CD8-positive, alpha-beta memory T cell (primary cell): ENCODE measurements at places on chromosomes 11 and 22.

DNA sequence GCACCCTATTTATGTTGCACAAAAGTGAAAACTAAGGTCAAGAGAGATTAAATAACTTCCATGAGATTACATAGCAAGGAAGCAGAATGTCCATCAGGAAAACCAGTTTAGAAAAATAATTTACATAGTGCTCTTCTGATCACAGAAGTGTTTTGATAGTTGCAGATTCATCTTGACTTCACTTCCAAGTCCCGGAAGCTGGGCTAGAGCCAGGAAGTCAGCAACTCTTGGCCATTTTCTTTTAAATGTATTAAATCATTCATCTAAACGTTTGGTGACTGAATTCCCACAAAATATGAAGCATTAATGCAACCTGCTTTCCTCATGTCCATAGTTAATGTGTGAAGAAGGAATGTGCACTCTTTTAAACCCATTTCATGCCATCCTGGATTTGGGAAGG, 29.7 kb downstream of the APLP2 start:
- no peak for DNase-seq
- H3K4me3 ChIP-seq: no peak overlapping the region
- no peaks in the 10 kb centered on the region for H3K27me3 ChIP-seq
- no peaks in the 10 kb centered on the region for H3K4me1 ChIP-seq
- H3K36me3 ChIP-seq: no peaks in the 10 kb centered on the region

DNA sequence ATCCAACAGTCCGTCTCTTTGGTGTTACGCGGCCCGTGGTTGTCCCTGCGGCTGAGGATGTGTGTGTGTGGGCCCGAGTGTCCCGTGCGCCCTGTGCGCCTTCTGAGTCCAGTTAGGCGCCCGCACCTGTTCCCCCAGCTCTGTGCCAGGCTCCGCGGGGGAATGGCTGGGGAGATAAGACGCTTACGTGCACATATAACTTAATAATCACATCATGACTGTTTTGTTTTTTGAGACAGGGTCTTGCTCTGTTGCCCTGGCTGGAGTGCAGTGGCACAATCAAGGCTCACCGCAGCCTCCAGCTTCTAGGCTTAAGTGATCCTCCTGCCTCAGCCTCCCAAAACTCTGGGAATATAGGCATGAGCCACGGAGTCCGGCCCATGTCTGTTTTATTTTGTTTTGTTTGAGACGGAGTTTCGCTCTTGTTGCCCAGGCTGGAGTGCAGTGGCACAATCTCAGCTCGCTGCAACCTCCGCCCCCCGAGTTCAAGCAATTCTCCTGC, 817 bp downstream of the ARL2 start:
- H3K4me3 ChIP-seq: peak overlapping the region; percentile 99
- H3K36me3 ChIP-seq: no peaks in the 10 kb centered on the region

DNA sequence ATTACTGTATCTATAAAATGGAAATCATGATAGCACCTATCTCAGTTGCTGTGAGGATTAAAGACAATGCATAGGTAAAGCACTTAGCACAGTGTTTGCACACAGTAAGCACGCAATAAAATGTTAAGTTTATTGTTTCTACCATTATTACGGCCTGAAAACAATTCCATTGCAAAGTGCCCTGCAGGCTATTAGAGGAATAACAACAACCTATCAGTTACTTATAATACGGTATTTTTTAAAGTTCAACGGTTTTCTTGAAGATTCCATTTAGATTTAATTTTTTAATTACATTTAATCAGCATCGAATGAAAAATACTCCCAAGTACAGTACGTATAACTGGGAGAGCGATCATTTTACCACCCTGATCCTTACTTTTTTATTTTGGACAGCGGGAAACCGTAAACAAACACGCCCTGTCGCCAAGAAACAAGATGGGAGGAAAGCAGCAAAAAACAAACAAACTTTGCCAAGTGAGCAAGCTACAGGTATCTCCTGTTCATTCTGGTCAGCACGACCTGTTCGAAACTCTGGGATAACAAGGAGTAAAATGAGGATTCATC, 893 bp downstream of the SLC36A4 start:
- H3K4me3 ChIP-seq: peak overlapping the region; percentile 67
- no peaks in the 10 kb centered on the region for H3K4me1 ChIP-seq
- H3K36me3 ChIP-seq: no peaks in the 10 kb centered on the region

DNA sequence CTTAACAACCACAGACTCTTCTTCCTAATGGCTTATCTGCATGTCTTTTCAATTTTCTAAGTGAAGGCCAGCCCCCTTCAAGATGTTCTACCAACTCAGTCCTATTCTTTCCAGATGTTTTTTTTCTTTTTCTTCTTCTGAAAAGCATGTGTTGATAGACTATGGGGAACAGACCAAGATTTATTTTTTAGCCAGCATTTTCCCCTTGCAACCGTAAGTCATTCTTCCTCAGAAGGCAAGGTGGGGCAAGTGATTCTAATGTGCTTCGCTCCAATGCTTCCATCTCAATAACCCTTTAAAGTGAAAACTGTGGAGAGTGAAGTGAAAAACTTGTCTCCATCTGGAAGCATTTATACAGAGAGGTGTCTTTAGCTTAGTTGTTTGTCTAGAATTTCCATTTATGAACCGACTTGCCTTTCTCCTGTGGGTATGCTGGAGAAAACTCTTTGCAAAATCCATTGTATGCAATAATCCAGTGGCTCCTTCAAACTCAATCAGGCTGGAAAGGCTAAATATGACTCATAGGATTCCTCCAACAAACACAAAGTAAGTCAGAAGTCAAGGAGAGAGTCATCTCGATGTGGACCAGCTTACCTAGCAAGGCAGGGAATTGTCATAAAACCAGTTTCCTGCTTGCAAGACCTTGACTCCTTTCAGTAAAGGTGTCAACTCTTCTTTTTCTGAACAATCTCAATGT, 83.7 kb downstream of the MAML2 start:
- peak overlapping the region; percentile 11 for H3K4me3 ChIP-seq
- no peaks in the 10 kb centered on the region for H3K36me3 ChIP-seq
- DNase-seq: no peak
- no peaks in the 10 kb centered on the region for H3K27me3 ChIP-seq
- peak overlapping the region; percentile 21 for H3K27ac ChIP-seq

DNA sequence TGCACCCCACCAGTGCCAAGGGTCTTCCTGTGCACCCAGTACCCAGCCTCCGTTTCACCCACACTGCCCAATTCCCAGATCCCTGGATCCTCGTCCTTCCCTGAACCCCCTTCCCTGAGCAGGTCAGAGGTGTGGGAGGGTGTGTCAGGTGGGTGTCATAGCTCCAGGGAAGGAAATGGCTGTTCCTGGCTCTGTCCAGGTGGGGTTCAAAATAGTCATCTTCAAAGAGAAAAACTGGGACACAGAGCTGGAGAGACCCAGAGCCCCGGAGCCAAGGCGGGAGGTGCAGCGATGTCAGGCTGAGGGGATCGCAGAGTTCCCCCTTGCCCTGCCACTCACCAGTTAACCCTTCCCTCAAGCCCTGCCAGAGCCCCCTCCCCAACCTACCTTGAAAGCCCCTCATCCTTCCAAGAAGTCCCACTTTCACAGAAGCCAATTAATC, 698 bp downstream of the C1QTNF4 start:
- no peaks in the 10 kb centered on the region for H3K36me3 ChIP-seq
- H3K4me1 ChIP-seq: no peaks in the 10 kb centered on the region
- DNase-seq: no peak
- H3K27me3 ChIP-seq: peaks cover 24% of the 10 kb centered on the region
- no peak overlapping the region for H3K27ac ChIP-seq

DNA sequence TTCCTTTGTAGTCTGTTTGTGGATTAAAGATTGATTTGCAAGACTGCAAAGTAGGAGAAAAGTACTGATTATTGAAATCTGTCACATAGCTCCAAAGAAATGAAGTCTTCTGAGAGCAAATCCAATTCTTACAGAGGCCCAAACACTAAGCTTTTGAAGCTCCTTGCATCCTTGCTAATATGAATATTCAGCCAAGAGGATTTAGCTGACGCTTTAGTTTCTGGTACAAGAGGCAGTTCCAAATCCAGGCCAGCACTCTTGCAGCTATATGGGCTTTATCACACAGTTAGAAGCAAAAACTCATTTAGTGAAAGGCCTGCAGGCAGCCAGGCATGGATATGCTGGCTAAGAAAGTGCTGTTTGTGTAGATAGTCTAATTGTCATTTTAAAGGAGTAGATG, 12.7 kb downstream of the PAAF1 start:
- H3K4me3 ChIP-seq: no peak overlapping the region
- peaks cover 15% of the 10 kb centered on the region for H3K36me3 ChIP-seq
- no peak for DNase-seq

DNA sequence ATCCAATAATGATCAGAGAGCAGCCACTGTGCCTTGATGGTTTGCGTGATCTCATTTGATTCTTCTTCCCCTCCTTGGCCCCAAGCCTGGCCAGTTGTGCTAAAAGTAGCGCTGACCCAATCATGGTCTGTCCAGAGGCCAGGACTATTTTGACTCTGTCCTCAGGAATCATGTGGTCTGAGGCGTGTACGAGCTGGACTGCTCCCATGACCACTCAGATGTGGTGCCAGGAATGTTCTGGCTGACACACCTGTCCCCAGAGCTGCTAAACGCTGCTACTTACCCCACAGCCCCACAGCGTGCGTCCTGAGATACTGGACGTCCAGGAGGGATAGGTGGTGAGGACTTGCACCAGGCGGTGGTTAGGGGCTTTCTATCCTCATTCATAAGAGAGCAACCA, 70.5 kb downstream of the FEZ1 start:
- no peak overlapping the region for H3K27ac ChIP-seq
- no peaks in the 10 kb centered on the region for H3K27me3 ChIP-seq
- H3K4me3 ChIP-seq: no peak overlapping the region
- no peaks in the 10 kb centered on the region for H3K4me1 ChIP-seq
- DNase-seq: no peak

DNA sequence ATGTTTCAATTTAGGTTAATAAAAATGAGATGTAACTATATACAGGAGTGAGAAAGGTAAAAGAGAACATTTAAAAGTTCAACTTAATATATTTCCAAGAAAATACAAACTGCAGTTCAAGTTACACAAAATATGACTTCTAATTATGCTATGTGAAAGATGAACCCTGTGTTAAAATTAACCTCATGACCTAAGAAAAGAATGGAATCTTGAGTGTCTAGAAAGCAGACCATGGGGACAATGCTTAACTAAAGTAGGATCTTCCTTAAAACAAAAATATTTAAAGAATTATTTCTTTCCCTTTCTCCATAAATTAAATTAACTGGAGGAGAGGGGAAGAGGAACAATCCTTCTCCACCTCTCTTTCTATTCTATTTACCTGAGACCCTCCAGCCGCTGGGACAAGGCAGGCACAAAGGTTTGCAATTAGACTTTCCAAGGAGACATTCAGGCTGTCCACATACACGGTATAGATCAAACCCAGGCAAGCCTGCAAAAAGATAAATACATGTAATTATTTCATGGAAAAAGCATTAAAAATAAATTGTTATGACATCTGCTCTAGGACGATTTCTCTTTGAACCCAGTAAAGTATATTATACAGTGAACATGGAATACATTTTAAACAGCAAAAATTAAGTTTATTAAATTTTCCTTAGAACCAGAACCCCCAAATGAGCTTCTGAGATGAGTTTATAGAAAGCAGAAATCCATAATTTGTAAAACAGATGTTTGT, 264.5 kb downstream of the SBF2 start:
- H3K36me3 ChIP-seq: no peaks in the 10 kb centered on the region
- no peak overlapping the region for H3K27ac ChIP-seq
- no peak overlapping the region for H3K4me3 ChIP-seq
- H3K27me3 ChIP-seq: no peaks in the 10 kb centered on the region
- H3K4me1 ChIP-seq: no peaks in the 10 kb centered on the region

DNA sequence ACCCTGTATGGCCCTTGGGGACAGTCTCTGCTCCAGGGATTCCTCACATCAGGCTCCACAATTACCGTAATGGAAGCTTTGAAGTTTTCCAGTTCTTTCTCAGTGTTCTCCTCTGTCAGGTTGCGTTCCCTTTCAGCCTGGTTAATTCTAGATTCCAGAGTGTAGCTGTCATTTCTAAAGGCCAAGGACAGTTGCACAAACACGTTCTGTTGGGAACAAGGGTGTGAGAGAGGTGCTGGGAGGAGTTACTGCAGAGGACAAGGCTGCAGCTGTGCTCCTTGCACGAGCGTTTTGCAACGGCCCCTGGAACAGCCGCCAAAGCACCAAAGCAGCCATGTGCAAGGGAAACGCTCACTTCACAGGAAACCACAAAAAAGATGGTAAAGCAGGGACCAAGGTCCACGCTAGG, 35.9 kb upstream of the LYVE1 start:
- no peaks in the 10 kb centered on the region for H3K27me3 ChIP-seq
- H3K4me3 ChIP-seq: no peak overlapping the region
- DNase-seq: no peak
- no peaks in the 10 kb centered on the region for H3K36me3 ChIP-seq
- no peak overlapping the region for H3K27ac ChIP-seq

DNA sequence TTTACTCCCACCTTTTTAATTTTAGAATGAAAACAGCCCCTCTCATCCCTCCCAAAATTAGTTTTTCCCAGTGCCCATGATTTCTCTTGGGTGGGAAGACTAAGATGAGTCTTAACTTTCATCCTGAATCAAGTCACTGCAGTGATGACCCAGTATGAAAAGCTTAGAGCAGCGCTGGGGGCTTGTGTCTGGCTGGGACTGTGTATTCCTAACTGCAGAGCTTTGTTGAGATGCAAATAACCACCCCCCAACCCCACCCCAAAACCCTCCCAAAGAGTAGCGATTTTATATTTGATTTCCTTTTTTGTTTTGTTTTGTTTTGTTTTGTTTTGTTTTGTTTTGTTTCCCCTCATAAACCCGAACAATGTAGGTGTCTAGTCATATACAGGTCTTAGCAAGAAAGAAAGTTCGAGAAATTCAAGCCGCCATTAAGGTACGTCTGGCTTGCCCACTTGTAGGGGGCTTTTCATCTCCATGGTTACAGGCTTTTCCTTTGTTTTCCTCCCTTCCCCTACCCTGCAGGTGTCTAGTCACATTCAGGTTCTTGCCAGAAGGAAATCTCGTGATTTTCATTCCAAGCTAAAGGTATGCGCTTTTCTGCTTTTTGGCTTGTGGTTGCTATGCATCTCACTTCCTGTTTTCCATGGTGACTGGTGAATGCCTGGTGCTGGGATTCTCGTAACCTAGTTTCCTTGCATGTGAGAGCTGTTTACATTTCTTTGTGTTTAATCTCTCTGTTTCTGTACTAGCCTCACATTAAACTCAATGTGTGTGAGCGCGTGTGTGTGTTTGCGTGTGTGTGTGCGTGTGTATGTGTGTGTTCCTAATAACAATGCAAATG, 144.6 kb upstream of the RASSF10 start:
- no peak overlapping the region for H3K27ac ChIP-seq
- no peak for DNase-seq
- no peak overlapping the region for H3K4me3 ChIP-seq
- no peaks in the 10 kb centered on the region for H3K36me3 ChIP-seq
- H3K4me1 ChIP-seq: no peaks in the 10 kb centered on the region

- H3K4me1 ChIP-seq: no peaks in the 10 kb centered on the region
- H3K27ac ChIP-seq: no peak overlapping the region
- H3K27me3 ChIP-seq: peaks cover 5% of the 10 kb centered on the region
- DNase-seq: no peak
These were observed 20.4 kb upstream of the IGSF9B start for GRCh38 chr11:133977067-133977677.

DNA sequence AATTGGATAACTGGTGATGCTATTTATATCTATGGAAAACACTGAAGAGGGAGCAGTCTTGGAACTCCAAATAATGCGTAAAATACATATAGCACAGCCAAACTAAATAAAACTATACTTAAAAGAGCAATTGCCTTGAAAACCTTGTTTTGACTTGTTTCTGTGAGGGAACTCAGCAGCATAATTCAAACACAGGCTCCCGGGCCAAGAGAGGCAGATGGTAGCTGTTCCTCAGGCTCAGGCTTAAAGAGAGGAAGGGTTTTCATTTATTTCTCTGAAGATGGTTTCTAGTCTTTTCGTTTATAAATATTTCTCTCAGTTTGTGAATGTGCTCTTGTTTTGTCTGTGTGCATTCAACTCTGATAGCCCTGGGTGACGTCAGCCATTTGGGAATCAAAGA, 82.4 kb downstream of the FANCF start:
- H3K4me1 ChIP-seq: no peaks in the 10 kb centered on the region
- H3K27ac ChIP-seq: no peak overlapping the region
- H3K4me3 ChIP-seq: no peak overlapping the region
- H3K36me3 ChIP-seq: no peaks in the 10 kb centered on the region
- no peaks in the 10 kb centered on the region for H3K27me3 ChIP-seq
